Effector CD8-positive, alpha-beta T cell (primary cell): ENCODE measurements at places on chromosomes 16 and 17.

GRCh38 chr16:89246903-89247733 is 29.6 kb downstream of the ZNF778 start:
- DNase-seq = peak; percentile 96

GRCh38 chr16:86338403-86339115 is 171.8 kb upstream of the FOXF1 start:
- DNase-seq = no peak

GRCh38 chr16:4103745-4104144 is 12.5 kb downstream of the ADCY9 start:
- DNase-seq = no peak

GRCh38 chr17:75634376-75634740 is 1.1 kb downstream of the SMIM5 start:
- DNase-seq = no peak

DNA sequence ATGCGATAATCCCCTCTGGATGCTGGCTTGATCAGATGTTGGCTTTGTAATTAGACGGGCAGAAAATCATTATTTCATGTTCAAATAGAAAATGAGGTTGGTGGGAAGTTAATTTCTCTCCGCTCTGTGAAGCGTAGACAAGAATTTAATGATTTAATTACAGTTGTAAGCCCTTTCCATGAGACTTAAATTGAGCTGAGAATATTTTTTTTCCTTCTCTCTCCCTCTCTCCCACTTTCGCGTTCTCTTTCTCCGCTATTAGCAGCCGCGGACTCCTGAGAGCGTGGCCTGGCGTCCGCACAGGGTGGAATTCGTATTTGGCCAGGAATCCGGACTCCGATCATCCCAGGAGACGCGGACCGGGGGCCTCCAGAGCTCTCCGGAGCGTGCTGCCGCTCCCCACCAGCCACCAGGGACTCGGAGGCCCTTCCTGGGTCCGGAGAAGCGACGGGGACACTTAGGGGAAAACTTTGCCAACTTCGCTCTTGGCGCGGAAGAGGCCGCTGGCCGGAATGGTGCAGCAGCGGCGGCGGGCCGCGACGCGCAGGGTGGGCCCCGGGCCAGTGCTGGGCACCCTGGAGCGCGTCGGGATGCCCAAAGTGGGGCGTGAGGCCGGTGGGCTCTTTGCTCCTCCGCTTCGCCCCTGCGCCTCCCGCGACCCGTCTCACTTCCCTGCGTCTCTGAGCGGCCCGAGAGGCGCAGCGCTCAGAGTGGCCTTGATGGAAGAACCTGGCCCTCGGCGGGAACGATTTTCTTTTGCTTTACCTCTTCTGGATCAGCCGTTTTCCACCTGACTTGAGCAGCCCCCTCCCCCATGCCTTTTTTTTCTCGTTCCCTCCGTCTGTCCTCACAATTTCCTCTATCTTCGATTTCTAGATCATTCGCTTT is 3.6 kb upstream of the IRX3 start:
- no peak for DNase-seq

GRCh38 chr16:86261379-86261778 is 248.9 kb upstream of the FOXF1 start:
- no peak for DNase-seq

DNA sequence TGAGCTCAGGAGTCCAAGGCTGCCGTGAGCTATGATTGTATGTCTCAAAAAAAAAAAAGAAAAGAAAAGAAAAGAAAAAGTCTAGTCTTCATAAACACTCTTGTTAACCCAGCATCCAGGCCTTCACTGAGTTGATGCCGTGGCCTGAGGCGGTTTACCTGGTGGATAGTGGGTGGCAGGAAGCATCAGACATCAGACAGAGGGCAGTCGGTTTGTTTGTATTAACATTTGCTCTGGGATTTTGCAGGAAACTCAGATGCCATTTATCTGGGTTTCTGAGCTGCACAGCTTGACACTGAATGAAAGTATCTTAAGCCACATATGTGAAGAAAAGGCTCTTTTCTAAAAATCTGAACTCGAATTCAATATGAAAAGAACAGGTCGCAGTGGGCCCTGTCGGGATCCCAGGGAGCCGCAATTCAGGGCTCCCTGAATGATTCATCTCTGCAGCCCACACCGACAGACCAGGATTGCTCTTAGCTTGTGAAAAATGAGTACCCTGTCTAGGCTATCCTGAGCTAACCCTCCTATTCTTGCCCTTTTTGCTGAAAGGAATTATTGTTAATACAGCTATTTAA is 1.1 kb upstream of the DBNDD1 start:
- DNase-seq = no peak

DNA sequence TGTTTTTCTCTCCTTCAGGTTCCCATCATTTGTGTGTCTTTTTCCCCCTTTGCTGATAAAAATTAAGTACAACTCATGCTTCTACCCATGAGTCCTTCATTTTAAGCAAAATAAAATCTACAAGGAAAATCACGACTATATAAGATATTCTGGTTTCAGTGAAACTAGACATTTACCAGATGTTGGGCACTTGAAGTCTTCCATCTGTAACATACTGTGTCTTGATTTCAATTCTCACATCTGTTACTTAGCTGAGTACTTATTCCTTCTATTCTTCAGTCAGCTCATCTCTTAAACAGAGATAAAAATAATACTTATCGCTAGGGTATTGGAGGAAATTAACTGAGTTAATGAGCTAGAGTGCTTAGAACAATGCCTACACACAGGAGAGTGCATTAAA is 893.0 kb upstream of the SOX9 start:
- DNase-seq = no peak
